ENCODE measurements at places on chromosomes 1 and 21.

- no peak for DNase-seq
These were observed 26.5 kb downstream of the SFT2D2 start for GRCh38 chr1:168252204-168252733.

DNA sequence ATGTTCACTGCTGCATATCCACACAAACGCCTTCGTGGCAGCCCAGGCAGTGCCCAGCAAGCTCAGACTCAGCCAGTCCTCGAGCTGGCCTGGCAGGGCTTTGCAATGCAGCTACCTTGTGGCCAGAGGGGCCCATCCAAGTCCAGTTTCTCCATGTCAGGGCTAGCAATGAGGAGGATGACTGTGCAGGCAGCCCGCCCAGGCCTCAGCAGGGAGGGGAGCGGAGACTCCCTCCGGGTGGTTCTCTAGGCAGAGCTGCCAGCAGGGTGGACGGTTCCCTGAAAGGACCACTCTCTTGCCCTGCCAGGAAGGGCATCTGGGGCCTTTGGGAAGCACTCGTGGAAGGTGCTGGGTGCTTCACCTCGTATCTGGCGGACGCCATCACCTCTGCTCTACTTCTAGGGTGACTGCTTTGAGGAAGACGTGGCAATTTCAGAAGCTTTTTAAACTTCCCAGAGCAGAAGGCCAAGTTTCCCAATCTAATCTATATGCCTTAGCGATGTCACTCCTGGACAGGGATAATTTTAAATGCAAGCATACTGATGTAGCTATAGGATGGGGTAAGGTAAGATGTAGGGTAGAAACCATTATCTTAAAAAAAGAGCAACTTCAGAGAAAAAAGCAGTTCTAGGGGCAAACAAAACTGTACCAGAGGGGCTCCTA, 56.2 kb downstream of the RUNX1 start:
- no peak for DNase-seq

- DNase-seq: no peak
These were observed 78.4 kb downstream of the PEX14 start for GRCh38 chr1:10553118-10553517.

- no peak for DNase-seq
These were observed 3.1 kb upstream of the PARP1 start for GRCh38 chr1:226410958-226411357.

GRCh38 chr1:89530444-89531089, 5.9 kb downstream of the LRRC8B start:
- DNase-seq: no peak

DNA sequence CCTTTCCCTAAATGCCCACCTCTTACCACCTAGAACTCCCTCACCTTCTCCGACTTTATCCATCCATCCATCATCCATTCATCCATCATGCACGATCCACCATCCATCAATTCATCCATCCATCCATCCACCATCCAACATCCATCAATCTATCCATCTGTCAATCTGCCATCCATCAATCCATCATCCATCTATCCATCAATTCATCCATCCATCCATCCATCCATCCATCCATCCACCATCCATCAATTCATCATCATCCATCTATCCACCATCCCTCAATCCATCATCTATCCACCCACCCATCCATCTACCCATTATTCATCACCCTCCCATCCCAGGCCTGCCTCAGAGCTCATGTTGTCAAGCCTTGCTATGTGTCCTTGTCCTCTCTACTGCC, 34.5 kb downstream of the WNT3A start:
- no peak for DNase-seq

DNA sequence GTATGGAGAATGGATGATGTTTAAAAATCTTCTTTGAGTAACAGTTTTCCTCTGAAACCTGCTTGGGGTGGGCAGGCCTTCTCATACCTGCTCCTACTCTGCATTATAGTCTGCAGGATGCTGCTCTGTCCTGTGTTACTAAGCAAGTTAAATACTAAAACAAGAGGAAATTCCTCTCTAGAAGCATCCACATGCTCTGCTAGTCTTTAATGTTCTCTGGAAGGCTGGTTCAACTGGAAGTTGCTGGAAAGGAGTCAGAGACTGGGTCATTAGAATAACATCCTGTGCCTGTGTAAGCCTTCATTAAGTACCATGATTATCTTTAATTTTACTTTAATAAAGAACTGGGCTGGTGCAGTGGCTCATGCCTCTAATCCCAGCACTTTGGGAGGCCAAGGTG, 5.8 kb downstream of the SELP start:
- DNase-seq: no peak

GRCh38 chr1:157678721-157679120, 21.8 kb downstream of the FCRL3 start:
- DNase-seq: no peak

DNA sequence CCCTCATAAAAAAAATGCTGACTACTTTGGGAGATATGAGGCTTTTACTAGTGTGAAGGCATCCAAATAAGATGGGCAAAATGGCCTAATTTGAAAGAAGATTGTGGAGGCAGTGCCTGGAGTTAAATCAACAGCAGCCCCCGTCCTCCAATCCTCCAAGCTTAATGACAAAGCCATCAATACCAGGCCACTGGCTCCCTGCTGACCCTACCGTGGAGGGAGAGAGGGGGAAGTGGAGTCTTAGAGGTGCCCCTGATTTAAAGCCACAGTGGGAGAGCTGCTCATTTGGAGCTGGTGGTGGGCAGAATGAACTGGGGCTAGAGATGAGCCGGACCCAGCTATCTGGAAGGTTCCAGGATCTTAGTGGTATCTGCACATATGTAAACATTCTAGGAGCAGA, 24.3 kb upstream of the KNCN start:
- no peak for DNase-seq
